Stimulated activated CD4-positive, alpha-beta T cell treated with anti-CD3 and anti-CD28 coated beads, Interleukin-12 subunit alpha, Interleukin-12 subunit beta, amount 100 ng/mL, for 48 hours (primary cell): ENCODE measurements at places on chromosomes 3 and 15.
A peak's percentile ranks its signal among the peaks of the same experiment; 100 is the strongest.

DNA sequence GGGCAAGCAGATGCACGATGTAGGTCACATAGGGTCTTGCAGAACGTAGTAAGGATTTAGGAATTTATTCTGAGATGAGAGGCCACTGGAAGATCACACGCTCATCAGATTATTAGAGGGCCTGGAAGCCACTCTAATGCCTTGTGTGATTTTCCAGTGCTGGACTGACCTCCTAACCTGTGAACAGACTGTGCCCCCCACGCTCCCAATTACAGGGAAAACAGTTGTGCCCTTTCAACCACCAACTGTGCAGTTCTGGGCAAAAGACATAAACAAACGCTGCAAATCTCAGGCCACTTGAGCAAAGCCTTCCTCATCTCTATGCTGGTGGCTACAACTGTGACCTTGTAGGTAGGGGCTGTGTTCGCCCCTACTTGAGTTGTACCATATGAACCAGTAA, 48.2 kb upstream of the BOC start:
- no peak for DNase-seq

DNA sequence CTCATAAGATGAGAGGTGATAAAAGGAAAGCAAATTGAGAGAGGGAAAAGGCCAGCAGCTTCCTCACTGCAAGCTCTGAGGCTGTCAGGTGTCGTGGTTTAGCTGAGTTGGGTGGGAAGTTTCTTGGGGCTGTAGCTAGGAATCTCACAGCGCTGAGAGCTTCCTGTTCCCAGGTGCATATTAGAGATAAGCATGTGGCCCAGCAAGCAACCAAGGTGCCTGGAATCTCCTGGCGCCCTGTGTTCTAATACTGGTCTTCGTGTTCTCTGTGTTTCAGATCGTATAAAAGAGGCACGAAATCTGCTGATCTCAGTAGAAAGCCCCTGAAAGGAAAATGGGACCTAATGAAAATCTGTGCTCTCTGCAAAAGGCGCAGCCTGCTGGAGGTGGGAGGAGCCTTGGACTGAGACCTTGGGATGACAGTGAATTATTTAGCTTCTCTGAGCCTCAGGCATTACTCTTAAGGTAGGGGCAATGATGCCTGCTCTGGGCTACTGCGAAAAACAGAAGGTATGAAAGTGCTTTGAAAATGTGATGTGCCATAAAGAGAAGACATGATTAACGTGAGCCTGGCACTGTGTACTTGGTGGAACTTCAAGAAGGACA, 499.9 kb downstream of the TBL1XR1 start:
- no peak for DNase-seq

GRCh38 chr3:151230646-151231045, 27.6 kb upstream of the GPR171 start:
- no peak for DNase-seq

DNA sequence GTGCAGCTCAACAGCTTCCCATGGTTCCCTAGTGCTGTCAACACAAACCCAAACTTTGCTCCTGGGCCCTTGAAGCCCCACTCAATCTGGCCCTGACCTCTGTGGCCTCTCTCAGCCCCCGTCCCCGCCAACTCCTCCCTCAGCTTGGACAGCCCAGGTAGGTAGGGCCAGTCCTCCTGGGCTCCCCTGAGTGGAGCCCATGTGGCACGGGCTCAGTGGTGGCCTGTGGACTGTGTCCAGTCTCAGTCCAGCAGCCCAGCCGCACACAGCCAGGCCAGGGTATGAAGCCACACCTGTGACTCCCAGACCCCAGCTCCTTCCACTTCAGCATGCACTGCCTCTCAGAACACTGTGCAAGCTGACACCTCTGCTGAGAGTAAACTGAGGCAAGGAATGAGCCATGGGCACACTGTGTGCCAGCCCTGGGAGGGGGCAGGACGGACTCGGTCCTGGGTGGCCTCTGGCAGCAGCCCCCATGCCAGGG, 11.5 kb downstream of the PLXND1 start:
- no peak for DNase-seq

DNA sequence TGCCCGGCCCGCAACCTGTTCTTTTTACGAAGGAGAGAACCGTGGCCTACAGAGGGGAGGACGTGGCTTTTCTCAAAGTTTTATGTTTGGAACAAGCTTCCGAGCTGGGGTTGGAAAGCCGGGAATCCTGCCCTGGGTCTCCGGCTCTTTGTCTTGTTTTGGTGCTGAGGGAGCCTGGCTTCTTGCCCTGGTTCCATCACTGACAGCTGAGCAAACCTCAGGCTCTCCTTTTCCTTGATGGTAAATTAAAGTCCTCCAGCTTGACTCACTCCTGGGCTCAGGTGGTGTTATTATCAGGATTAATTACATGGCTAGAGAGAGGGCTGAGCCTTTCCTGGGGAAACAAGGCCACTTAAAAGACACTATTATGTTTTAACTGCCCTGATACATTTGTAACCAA, 289.5 kb upstream of the RGMA start:
- no peak for DNase-seq

- no peak for DNase-seq
These were observed 63.6 kb downstream of the FAM81A start for GRCh38 chr15:59501597-59501996.

- no peak for DNase-seq
These were observed 42.9 kb upstream of the PLCL2 start for GRCh38 chr3:16841904-16842271.

DNA sequence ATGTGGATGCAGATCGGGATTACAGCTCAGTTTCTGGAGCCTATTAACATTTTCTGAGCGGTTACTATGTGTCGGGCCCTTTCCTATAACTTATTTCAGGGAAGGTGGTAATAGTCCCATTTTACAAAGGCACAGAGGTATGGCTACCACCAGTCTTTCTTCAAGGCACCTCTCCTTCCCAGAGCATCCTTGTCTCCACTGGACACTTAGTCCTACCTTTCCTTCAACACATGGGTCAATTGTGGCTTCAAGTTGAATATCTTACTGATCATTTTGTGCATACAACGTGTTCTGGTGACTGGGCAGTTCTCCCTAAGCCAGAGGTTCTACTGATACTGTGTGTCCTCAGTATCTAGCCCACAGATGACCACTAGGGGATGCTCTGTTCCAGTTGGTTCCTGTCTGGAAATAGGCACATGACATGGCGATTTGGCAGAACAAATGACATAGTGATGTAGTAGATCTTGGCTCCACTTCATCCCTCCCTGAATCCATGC, 60.7 kb upstream of the CMTM8 start:
- DNase-seq, result peak; percentile 52

GRCh38 chr15:89806210-89806558, 8.5 kb downstream of the ANPEP start:
- no peak for DNase-seq

GRCh38 chr3:113157408-113158030, 53.8 kb upstream of the BOC start:
- no peak for DNase-seq

DNA sequence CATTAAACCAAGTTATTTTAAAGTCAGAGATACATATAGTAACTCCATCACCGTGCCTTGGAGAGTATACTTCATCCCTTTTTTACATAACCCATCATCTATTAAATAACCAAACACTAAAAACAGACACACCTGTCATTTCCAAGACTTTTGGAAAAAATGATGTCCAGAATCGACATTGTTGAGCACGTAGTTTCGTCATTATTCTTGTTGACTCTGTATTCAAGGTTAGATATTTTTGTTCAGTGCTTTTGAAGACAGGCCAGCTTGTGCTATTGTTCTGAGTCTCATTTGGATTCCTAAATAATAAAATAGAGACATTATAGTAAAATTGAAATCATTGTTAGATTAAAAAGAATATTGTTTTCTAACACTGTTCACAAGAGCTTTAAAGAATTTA, 51.2 kb downstream of the BCHE start:
- DNase-seq, result no peak

GRCh38 chr3:164222197-164222596, 856.1 kb downstream of the SI start:
- DNase-seq, result no peak

- no peak for DNase-seq
These were observed 7.4 kb downstream of the EEFSEC start for GRCh38 chr3:128160661-128161060.

- no peak for DNase-seq
These were observed 283.7 kb upstream of the PROK2 start for GRCh38 chr3:72068621-72069020.

DNA sequence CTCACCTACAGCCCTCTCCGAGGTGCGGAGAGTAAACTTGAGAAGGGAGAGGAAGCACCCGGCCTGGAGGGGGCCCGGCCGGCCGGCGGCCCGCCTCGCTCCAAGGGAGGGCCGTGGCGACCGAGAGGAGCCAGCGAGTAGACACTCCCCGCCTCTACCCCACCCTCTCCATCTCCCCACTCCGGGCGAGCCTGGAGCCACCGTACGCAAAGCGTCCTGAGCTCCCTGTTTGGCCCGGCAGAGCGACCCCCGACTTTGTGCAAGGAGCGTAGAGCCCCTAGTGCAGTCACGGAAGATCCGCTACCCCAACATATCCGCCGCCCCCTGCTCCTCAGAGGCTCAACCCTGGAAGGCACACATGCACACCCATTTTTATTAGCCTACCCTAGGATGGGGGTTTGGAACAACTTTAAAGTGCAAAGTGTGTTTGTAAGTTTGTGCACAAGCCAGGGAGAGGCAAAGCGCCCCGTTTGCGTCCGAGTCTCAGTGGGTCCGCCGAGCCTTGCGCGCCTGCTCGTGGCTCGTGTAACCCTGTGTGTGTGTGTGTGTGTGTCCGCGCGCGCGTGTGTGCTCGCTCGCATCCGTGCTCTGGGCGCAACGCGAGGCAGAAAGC, 508 bp upstream of the SMAD6 start:
- DNase-seq, result no peak

GRCh38 chr3:150147776-150148175, 177.1 kb upstream of the PFN2 start:
- no peak for DNase-seq

DNA sequence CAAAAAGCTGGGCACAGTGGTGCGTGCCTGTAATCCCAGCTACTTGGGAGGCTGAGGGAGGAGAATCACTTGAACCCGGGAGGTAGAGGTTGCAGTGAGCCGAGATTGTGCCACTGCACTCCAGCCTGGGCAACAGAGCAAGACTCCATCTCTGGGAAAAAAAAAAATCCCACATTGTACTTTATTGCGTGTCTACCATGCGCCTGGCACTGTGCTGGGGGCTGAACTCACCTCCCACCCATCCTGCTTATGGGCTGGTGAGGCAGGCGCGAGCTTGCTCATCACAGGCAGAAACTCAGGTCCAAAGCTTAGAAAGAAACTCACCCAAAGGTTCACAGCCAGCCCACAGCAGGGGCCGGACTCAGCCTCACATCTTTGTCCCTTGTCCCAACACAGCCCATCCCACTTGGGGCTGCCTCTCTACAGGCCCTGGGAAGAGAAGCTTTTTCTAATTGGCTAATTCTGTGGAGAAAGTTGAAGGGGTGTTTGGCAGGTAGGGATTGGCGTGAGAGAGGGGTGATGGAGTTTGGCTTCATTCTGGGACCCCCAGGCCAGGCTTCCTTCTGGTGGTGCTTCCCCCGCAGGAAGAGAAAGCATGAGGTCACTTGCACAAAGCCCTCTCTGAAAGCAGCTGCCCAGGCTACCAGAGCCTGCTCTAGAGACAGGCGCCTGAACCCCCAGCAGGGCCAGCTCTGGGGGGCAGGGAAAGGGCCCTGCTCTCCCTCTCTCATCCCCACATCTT, 122.6 kb upstream of the SMAD3 start:
- no peak for DNase-seq

GRCh38 chr3:109093561-109093960, 24.4 kb downstream of the MORC1 start:
- DNase-seq, result no peak

- DNase-seq, result peak; percentile 32
These were observed 617.4 kb downstream of the CADM2 start for GRCh38 chr3:85576091-85576690.

- DNase-seq, result no peak
These were observed 300.4 kb upstream of the STT3B start for GRCh38 chr3:31232055-31233025.

DNA sequence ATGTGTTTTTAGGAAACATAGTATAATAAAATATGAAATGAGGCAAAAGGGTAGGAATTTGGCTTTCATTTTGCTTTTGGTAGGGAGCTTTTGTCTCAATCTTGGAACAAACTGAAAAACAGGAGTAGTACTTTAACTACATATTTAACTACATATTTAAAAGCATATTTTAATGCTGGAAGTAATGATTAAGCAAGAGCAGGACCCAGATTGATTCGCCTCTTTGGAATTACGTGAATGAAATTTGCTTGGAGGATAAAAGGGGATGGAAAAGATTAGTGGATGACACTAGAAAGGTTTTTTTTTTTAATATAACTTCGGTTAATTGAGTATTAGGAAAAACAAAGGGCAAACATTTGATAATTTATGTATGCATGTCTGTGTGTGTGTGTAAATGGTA, 11.2 kb upstream of the TMEM212 start:
- no peak for DNase-seq

DNA sequence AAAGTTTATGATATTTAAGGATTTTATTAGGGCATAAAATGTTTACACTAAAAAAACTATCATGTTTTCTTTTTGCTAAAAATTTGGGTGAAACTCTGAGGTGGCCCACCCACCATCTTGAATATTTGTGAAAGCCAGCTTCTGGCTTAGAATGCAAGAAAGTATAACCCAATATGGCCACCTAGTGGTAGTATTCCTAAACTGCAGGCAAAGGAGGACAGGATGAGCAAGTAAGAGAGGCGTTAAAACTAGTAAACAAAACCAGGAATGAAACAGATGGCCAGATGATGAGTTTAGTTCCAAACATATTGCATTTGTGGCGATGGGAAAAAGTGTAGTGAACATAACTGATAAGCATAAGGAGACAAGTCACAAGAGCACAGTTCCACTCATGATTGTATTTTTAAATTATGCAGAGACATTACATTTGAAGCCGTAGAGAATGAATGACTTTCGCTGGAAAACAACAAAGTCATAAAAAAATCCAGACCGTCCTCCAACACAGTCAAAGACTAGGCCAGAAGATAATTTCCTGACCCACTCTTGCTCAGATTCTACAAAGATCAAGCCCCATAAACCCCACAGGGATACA, 103.3 kb upstream of the PRTG start:
- peak; percentile 10 for DNase-seq

DNA sequence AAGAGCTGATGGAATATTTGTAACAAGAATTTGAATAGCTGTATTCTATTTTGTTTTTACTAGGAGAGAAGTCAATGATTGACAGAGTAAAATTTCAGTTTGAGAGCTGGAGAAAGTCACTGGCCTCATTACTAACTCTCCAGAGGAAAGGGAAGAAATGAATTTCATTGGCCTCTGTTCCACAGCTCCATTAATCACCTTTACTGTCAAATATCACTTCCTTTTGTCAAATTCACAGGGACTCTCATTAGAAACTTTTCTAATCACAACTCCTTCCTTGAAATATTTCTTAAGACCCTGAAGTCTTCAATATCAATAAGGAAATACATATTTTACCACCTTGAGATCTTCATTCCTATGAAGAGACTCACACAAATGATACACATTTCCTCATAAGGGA, 379.9 kb upstream of the RASGRP1 start:
- no peak for DNase-seq

- DNase-seq, result no peak
These were observed 13.0 kb downstream of the TMEM44 start for GRCh38 chr3:194620196-194620595.

- no peak for DNase-seq
These were observed 186.9 kb upstream of the STAC start for GRCh38 chr3:36193448-36193847.

GRCh38 chr15:72312605-72313447, 7.1 kb downstream of the CELF6 start:
- peak; percentile 46 for DNase-seq
